CD4-positive, alpha-beta T cell (primary cell): ENCODE measurements at places on chromosomes 5 and 9. TPM values are rescaled to one million over a fixed set of nuclear protein-coding genes. Genes with fewer than 3 reads are reported as not detected.

GRCh38 chr5:78353520-78353919 lies 6.9 kb upstream of the SCAMP1 start:
- no peak for DNase-seq
- no peak overlapping the region for H3K27ac ChIP-seq
- H3K4me3 ChIP-seq: no peak overlapping the region
- no peaks in the 10 kb centered on the region for H3K27me3 ChIP-seq
- peaks cover 3% of the 10 kb centered on the region for H3K4me1 ChIP-seq
- no peaks in the 10 kb centered on the region for H3K36me3 ChIP-seq

- H3K4me3 ChIP-seq: no peak overlapping the region
- no peak for DNase-seq
- no peaks in the 10 kb centered on the region for H3K36me3 ChIP-seq
- H3K27ac ChIP-seq: no peak overlapping the region
- peaks cover 7% of the 10 kb centered on the region for H3K4me1 ChIP-seq
- no peaks in the 10 kb centered on the region for H3K27me3 ChIP-seq
Observed at GRCh38 chr9:1879501-1879900, 135.6 kb upstream of the SMARCA2 start.

GRCh38 chr5:76104027-76104426 lies 20.8 kb downstream of the SV2C start:
- peak; percentile 25 for DNase-seq
- no peaks in the 10 kb centered on the region for H3K36me3 ChIP-seq
- no peak overlapping the region for H3K4me3 ChIP-seq
- no peak overlapping the region for H3K27ac ChIP-seq

DNA sequence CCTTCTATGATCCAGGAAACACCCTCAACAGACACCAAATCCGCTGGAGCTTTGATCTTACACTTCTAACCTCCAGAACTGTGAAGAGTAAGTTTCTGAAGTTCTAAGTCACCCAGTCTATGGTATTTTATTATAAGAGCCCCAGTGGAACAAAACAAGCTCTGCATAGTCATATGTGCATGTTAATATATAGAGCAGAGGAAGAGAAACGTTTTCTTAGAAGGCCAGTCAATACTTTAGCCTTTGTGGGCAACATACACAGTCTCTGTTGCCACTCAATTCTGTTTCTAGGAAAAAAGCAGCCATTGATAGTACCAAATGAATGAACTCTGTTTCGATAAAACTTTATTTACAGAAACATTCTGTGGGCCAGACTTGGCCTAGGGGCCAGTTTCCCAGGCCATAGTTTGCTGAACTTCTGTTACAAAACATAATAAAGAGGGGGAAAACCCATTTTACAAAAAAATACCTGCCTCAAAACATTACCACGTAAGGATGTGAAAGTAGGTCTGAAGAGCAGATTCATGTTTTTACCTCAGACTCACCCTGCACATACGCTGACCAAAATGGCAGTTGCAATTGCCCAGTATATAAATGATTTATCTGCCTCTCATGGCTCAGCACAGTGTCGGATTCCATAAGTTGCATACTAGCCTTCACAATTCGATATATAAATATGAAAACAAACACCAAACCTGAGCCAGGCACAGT lies 350.5 kb downstream of the SLIT3 start:
- no peak overlapping the region for H3K27ac ChIP-seq
- DNase-seq: no peak
- H3K36me3 ChIP-seq: no peaks in the 10 kb centered on the region
- H3K4me1 ChIP-seq: no peaks in the 10 kb centered on the region
- no peak overlapping the region for H3K4me3 ChIP-seq
- H3K27me3 ChIP-seq: no peaks in the 10 kb centered on the region

FRRS1L gene
- not detected for total RNA-seq

DNA sequence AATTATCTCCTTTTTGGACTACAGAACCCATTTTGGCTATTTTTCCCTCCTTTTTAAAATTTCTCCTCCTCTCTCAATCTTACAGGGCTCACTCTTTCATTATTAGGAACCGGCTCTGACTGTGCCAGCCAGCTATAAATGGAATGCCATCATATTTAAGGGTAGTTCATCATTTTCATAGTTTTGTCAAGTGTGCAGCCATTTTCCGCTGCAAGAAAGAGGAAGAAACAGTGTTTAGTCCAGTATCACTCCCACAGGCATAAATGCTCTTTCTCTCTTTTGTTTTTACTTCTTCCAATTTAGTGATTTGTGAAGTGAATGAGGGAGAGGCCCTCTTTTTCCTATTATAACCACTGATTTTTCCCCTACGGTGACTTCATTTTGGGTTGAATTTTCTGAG lies 290.0 kb downstream of the NR3C1 start:
- no peaks in the 10 kb centered on the region for H3K4me1 ChIP-seq
- H3K27ac ChIP-seq: no peak overlapping the region
- no peaks in the 10 kb centered on the region for H3K36me3 ChIP-seq
- H3K27me3 ChIP-seq: no peaks in the 10 kb centered on the region

ENTR1 gene
- 43.2 TPM for total RNA-seq

DAB2 gene
- 0.31 TPM for total RNA-seq

- no peak overlapping the region for H3K27ac ChIP-seq
- no peaks in the 10 kb centered on the region for H3K4me1 ChIP-seq
- H3K27me3 ChIP-seq: no peaks in the 10 kb centered on the region
- H3K4me3 ChIP-seq: no peak overlapping the region
- DNase-seq: no peak
Observed at GRCh38 chr5:107449369-107449768, 221.4 kb downstream of the EFNA5 start.

C1QTNF2 gene
- total RNA-seq: not detected

GRCh38 chr5:124895236-124895635 lies 148.8 kb upstream of the ZNF608 start:
- H3K4me3 ChIP-seq: no peak overlapping the region
- no peaks in the 10 kb centered on the region for H3K4me1 ChIP-seq
- H3K27me3 ChIP-seq: no peaks in the 10 kb centered on the region
- H3K27ac ChIP-seq: no peak overlapping the region
